ENCODE measurements at places on chromosomes 3 and 15.

GRCh38 chr15:40266828-40267304 is 16.0 kb downstream of the ANKRD63 start:
- peak; percentile 84 for DNase-seq

- no peak for DNase-seq
Observed at GRCh38 chr3:48427630-48427962, 2.3 kb downstream of the PLXNB1 start.

GRCh38 chr3:46942481-46943236 is 33.9 kb downstream of the CCDC12 start:
- no peak for DNase-seq

GRCh38 chr3:119349354-119350041 is 55.3 kb downstream of the ARHGAP31 start:
- DNase-seq = peak; percentile 18

DNA sequence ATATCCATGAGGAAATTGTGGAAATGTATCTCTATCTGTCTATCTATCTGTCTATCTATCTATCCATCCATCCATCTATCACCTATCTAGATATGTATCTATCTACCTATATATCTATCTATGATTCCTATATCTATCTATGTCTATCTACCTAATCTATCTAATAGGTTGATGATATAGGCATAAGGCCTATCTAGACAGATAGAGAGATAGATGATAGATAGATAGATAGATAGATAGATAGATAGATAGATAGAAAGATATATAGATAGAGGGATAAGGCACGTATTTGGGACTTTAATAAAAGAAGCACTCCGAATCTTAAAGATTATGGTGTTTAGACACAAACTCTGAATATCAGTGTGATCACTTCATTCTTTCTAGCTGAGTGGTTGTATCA is 58.1 kb downstream of the DIPK2A start:
- DNase-seq = no peak

- no peak for DNase-seq
Observed at GRCh38 chr3:49025005-49025792, 3.3 kb downstream of the NDUFAF3 start.

DNA sequence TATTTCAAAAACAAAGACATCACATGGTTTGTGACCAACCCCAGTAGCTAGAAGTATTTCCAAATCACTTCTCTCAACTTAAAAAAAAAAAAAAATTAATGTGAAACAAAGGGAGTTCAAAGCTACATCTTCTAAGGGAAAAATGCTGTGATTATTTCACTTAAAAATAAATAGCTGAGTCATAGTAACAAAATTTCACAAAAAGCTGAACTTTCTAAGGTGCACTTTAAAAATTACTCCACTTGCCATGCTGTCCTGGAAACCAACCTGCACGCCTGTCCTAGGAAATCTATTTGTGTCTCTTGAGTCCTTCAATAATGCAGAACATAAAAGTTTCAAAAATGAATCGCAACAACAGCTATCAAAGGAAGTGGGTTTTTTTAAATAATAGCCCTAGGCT is 1.8 kb downstream of the ACAP2 start:
- DNase-seq = peak; percentile 32

DNA sequence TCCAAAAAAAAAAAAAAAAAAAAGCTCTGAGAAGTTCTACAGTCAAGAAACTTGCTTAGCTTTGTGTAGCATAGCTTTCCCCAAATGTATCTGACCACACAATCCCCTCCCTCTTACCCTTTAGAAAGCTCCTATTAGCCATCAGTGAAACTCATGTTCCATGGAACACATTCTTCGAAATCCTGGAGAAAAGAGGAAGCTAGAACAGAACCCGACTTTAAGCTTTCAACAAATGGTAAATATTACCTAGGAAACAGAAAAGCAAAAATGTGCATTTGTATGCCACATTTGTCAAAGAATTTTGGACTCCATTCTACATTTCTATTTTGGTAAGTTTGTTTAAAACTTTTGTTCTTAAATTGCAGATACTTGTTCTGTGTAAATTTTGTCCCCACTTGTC is 17.4 kb upstream of the CRTC3 start:
- DNase-seq = no peak

DNA sequence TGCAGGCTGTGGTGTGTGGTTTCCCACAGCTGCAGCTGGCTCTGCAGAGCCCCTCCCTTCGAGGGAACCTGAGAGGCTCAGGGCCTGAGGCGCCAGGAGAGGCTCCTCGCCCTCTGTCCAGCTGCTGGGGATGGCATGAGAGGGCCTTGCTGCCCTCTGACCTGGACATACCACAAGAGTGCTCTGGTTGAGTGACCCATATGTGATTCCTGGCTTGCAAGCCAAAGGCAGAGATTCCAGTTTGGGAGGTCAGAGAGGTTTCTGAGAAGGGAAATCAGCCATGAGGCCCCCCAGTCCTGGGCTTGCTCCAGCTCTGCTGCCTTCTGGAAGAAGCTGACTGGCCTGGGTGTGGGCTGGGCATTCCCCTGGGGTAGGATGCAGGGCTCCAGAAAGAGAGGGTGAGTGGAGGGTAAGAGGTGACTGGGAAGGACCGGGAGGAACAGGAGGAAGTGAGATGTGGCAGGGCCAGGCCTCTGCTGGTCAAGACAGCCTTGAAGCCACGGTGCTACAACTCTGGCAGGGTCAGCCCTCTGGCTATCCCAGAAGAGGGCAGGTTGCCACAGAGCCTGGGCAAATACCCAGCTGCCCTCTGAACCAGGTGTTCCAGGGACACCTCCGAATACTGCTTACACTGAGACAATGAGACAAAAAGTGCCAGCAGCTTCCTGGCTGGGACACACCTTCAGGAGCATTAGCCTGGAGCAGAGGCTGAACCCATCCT is 16.0 kb upstream of the SRP14 start:
- no peak for DNase-seq

DNA sequence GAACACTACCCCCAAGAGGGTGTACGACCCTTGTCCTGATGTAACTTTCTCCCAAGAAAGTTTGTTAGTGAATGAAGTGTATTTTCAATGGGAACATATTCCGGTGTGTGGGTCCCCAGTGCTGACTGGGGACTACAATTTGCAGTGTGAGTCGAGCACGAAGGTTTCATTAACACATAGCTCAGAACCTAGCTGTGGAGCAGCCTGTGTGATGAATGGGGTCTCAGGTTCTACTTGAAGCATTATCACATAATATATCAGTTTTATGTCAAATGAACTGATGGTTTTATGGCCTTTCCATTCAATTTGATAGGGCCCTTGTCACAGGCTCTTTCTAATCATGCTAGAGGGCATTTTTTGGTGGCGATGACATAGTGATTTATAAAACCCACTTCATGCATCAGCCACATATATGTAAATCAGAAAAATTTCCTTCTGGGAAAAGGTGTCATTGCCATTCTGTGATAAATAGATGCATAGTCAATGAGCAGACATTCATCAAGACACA is 44.1 kb downstream of the RETNLB start:
- DNase-seq = no peak

- DNase-seq = peak; percentile 95
Observed at GRCh38 chr15:81254277-81254915, 57.7 kb downstream of the IL16 start.

DNA sequence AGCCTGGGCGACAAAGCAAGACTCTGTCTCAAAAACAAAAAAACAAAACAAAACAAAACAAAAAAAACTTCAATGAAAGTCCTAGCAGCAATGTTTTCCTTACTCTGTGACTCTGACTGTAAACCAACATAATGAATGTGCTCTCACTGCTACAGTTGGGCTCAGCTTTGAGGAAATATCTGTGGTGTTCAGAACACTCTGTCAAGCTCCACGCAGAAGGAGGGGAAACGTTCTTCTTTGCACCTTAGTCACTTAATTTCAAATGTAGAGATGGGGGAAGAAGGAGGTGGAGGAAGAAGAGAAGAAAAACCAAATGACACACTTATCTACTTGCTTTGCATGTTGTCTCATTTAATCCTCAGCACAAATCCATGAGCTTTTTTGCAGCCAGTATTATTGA is 107.1 kb upstream of the UBE3A start:
- DNase-seq = no peak

DNA sequence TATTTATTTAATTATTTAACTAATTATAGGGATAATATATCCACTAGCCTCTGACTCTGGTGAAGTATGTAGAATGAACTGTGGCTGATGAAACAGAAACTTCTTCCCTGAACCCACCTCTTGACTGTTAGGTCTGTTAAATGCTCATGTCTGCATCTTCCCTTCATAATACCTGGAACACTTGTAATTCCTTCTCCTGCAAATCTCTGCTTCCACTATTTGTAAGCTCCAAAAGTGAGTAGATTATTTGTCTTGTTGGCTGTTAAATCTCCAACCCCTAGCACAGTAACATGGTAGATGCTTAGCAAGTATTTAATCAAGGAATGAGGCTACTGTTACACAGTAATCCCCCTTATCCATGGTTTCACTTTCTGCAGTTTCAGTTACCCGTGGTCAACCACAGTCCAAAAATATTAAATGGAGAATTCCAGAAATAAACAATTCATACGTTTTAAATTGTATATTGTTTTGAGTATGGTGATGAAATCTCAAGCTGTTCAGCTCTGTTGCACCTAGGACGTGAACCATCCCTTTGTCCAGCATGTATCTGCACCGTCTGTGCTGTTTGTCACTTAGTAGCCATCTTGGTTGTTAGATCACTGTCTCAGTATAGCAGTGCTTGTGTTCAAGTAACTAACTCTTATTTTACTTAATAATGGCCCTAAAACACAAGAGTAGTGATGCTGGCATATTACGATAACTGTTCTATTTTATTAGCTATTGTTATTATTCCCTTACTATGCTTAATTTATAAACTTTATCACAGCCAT is 5.7 kb downstream of the TTBK2 start:
- peak; percentile 13 for DNase-seq

DNA sequence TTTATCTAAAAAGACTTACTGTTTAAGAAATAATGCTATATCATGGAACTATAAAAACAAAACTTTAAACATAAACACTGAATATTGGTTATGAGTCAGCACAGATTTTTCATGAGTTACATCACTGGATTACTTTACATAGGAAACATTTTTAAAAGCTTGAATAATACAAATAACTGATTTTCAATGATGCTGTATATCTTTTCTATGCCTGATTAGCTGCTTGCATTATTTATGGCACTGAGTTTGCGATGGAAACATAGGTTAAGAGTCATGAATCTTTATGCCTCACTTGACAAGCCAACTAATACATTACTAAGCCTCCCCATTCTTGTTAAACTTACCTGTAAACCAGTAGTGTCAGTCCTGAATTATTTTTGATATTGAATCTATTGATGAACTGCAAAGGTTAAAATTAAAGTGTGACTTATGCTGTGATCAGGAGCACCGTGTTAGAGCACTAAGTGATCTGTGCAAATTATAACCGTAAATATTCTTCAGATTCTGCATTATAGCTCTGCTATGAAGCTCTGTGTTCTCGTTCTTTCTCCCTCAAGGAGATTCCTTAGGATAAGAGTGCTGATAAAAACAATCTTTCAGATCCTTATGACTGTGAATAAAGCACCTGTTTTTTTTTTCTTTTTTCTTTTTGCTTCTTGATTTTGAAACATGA is 437.3 kb upstream of the BCHE start:
- DNase-seq = no peak

- DNase-seq = no peak
Observed at GRCh38 chr15:97009031-97009431, 678.5 kb downstream of the NR2F2 start.

DNA sequence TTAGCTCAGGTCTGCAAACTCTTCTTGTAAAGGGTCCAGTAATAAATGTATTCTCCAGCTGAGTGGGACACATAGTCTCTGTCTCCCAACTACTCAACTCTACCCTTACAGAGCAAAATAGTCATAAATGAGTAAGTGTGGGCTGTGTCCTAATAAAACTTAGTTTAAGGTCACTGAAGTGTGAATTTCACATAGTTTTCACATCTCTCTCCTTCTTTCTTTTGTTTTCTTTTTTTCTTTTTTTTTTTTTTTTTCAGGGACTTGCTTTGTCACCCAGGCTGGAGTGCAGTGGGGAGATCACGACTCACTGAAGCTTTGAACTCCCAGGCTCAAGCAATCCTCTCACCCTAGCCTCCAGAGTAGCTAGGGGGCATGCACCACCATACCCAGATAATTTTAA is 1.9 kb upstream of the ACTL6A start:
- no peak for DNase-seq

DNA sequence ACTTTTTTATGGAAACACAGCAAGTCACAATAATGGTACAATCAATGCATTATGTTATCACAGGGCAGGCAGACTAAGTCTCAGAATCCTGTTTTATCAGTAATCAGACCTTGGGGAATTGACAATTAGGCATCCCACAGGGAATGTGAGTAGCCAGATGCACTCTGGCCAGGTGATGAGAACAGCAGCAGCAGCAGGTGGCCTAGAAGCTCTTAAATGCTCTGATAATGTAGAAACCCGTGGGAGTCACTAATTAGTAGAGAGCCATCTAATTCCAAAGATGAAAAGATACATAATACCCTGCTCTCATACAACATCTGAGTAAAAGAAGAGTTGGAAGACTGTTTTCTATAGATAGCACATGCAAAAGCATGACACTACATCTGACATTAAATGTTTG is 12.6 kb downstream of the CEP152 start:
- no peak for DNase-seq

GRCh38 chr15:67406257-67406861 is 114.6 kb upstream of the C15orf61 start:
- DNase-seq = no peak

GRCh38 chr3:40104441-40104840 is 205.1 kb upstream of the EIF1B start:
- DNase-seq = no peak

- DNase-seq = no peak
Observed at GRCh38 chr3:125140011-125140817, 72.3 kb downstream of the SLC12A8 start.

- peak; percentile 99 for DNase-seq
Observed at GRCh38 chr3:149575961-149576564, 81.8 kb downstream of the WWTR1 start.

- DNase-seq = no peak
Observed at GRCh38 chr3:50356553-50356952, 2.8 kb downstream of the TMEM115 start.

- no peak for DNase-seq
Observed at GRCh38 chr3:113461488-113461887, 20.2 kb upstream of the CFAP44 start.

DNA sequence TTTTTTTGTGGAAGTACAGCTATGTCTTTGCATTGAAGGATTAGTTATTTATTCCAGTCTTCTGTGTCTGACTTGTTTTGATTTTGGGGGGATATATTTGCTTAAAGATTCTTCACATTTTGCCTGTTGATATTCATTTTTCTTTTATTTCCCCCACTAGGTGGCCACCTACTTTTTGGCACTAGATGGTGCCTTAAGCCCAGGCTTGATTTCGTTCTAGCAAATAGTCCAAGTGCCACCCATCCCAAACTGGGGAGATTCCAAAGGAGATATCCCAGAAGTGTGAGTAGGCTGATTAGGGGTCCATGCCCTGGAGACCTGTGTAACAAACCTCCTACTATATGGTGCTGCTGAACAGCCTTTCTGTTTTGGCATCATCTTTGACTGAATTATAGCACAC is 80.0 kb upstream of the SPATA16 start:
- DNase-seq = peak; percentile 21

GRCh38 chr3:187781001-187781400 is 35.7 kb upstream of the BCL6 start:
- no peak for DNase-seq

Measured in foreskin melanocyte (primary cell).